ENCODE measurements at places on chromosomes 11 and 22.

DNA sequence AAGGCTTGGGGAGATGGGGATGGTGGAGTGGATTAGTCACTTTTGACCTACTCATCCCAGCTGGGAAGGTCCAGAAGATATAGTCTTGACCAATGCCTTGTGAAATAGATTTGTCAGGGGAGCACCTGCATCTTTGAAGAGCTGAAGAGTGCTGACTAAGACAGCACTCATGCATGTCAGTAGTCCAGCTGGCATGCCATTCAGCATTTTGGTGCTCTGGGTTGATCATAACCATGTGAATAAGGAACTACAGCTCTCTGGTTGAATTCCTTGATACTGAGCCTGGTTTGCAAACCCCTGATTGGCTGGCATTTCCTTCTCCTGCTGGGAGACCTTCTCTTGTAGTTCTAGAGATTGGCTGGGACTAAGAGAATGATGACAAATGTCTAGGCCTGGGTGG lies 106.8 kb upstream of the ALX4 start:
- DNase-seq: no peak

GRCh38 chr22:36470162-36470993 lies 11.1 kb downstream of the TXN2 start:
- peak; percentile 92 for DNase-seq

GRCh38 chr11:117882311-117882905 lies 6.0 kb upstream of the FXYD6 start:
- no peak for DNase-seq

DNA sequence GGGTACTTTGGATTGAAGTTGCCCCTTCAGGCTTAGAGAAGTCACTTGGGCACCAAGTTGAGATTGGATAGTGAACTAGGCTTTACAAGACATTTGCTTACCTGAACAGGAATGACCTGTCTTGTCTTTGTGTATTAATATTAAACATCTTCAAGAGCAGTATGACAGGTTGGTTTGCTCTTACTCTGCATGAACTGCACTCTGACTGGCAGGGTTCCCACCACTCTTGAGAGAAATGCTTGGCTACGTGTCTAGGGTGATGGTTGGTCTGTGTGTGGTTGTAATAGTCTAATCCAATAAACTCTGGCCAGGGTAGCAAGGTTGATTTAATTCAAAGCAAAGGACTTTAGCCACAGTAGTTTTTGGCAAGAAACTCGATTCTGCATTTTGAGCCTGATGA lies 20.1 kb upstream of the SPTBN2 start:
- DNase-seq: no peak

- no peak for DNase-seq
Measured at GRCh38 chr11:19519912-19520641, 192.6 kb upstream of the NAV2 start.

GRCh38 chr22:41106122-41106968 lies 14.0 kb downstream of the EP300 start:
- no peak for DNase-seq

- DNase-seq: no peak
Measured at GRCh38 chr11:72704028-72704782, 30.0 kb upstream of the PDE2A start.

GRCh38 chr11:19453651-19454257 lies 213.0 kb upstream of the E2F8 start:
- DNase-seq: no peak

DNA sequence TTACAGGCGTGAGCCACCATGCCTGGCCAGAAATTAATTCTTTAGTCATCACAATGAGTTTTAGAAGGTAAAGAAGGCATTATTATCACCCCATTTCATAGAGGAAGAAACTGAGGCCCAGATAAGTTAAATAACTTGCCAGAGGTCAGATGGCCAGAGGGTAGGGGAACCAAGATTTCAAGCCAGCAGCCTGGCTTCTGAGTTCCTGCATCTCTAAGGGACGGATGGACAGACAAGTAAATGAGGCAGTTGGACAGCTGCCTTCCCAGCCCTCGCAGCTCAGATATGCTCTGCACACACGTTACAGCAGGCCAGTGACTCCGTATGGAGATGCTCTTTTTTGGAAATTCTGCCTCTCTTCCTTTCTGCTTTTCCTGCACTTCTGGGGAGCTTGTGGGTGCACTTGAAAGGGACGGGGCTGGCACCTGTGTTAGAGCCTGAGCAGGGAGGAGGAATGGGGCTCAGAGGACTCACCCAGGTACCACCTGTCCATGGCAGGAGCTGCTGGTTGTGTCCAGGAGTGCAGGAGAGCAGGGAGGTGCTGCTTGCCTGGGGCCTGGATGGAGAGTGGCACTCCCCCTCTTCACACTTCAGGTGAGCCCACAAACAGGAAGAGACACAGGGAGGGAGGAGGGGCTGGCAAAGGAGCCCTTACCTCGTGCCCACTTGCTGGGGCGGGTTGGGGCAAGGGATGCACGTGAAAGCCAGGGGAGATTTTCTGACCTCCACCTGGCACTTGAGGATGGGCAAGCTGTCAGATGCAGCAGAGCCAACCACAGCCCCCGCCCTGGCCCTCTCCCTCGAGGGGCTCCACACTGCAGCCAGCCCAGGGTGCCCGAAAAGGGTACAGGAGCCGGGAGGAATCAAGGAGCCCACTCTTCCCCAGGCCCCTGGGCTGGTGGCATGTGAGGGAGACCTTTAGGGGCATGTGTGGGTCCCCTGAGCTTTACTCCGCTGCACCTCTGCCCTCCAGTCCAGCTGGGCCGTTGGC lies 3.3 kb upstream of the FXYD2 start:
- DNase-seq: no peak

- DNase-seq: no peak
Measured at GRCh38 chr11:118180300-118180703, 3.9 kb upstream of the SCN2B start.

GRCh38 chr11:113864410-113864809 lies 11.0 kb downstream of the USP28 start:
- no peak for DNase-seq
